ENCODE measurements at places on chromosomes 4 and X.
A peak's percentile ranks its signal among the peaks of the same experiment; 100 is the strongest.

GRCh38 chrX:31154946-31155345, 83.1 kb upstream of the FTHL17 start:
- no peak for DNase-seq

- DNase-seq, result peak; percentile 53
These were observed 2.4 kb downstream of the RAP2C start for GRCh38 chrX:132216806-132217202.

DNA sequence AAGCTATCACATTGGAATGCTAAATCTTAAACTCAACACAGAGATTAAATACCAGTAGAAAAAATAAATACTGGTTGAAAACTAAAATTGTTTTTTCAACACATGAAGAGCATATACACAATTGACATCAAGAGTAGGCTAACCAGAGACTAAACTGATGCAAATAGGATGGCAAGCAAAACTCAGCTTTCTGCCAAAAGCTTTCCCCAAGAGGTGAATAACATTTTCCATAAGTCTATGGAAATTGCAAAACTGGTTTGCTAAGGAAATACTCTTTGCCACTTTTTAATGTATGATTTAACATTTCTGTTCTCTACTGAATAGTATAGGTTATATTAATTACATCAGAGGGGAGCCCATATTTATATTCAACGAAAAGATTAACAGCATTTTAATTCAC, 23.8 kb downstream of the IQCM start:
- DNase-seq, result no peak

DNA sequence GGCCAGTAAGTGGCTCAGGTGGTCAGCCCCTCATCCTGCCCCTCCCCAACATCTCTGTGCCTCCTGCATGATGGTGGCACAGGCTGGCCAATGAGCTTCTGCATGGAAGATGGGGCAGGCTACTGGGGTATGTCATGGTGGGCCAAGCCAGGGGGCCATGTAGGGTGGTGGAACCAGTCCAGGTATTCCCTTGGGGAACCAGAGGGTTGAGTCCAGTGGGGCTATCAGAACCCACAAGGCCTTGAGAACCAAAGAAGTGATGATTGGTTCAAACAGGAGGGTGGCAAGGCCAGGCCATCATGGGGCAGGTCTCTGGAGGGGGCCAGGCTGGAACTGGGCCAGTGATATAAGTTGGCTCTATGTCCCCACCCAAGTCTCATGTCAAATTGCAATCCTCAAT, 18.8 kb upstream of the PPP2R2C start:
- no peak for DNase-seq

- no peak for DNase-seq
These were observed 319.6 kb downstream of the PPP3CA start for GRCh38 chr4:101027721-101028120.

DNA sequence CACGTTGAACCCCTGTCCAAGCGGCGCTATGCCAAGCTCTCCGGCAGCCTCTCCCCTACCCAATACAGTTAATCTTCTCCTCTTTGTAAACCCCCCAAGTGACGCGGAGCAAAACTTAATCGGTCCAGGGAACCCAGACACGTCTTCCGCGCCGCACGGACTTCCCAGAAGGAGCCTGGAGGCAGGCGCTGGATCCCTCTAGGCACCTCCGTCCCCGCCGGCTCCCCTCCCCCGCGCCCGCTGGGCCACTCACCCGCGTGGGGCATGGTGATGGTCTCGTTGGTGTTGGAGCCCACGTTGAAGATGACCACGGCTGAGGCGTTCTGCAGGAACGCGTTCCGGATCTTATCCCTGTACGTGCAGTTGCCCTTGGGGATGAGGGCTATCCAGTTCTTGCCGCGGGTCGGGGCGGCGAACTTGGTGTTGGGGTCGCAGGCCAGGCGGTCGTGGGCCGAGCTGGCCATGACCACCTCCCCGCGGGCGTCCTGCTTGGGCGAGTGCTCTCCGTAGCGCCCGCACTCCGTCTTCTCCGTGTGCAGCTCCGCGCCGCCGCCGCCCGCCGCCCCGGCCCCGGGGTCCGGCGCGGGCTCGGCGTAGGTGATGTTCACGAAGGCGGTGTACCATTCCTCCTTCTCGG, 1.1 kb downstream of the RNF150 start:
- DNase-seq, result no peak

GRCh38 chrX:115017455-115017854, at the start of gene IL13RA2:
Gene IL13RA2 (minus strand): TSS chrX:115017616. CDS start chrX:115017269, 347 bp downstream.
- no peak for DNase-seq

- no peak for DNase-seq
These were observed 114.2 kb downstream of the CDS1 start for GRCh38 chr4:84697159-84697558.

- DNase-seq, result no peak
These were observed 115.9 kb downstream of the GLRA3 start for GRCh38 chr4:174713181-174713580.

DNA sequence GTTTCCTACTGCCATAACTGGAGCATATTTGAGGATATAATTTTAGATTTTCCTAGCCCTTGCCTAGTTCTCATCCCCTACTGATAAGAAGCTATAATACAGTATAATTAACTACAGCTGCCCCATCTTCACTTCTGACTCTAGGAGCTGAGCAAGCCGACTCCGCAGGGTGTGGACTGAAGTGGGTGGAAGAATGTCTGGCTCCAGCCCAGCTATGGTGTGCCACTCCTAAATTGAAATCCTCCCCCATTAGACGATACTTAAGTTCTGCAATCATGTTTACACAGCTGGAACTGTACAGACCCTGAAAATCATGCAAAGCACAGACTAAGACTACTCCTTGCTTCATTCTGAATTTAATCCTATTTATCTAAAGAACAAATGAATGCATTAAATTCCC, 93.1 kb downstream of the PCDH19 start:
- no peak for DNase-seq

GRCh38 chr4:136400829-136401228, 1131.5 kb downstream of the PCDH18 start:
- no peak for DNase-seq

- no peak for DNase-seq
These were observed 16.4 kb downstream of the BANK1 start for GRCh38 chr4:101806914-101807313.

All from suppressor macrophage treated with lipopolysaccharide for 4 hours (primary cell).